LNCaP clone FGC (cell line): ENCODE measurements at places on chromosomes 12 and 14.

- DNase-seq, result no peak
Observed at GRCh38 chr12:30533558-30534265, 162.0 kb downstream of the IPO8 start.

DNA sequence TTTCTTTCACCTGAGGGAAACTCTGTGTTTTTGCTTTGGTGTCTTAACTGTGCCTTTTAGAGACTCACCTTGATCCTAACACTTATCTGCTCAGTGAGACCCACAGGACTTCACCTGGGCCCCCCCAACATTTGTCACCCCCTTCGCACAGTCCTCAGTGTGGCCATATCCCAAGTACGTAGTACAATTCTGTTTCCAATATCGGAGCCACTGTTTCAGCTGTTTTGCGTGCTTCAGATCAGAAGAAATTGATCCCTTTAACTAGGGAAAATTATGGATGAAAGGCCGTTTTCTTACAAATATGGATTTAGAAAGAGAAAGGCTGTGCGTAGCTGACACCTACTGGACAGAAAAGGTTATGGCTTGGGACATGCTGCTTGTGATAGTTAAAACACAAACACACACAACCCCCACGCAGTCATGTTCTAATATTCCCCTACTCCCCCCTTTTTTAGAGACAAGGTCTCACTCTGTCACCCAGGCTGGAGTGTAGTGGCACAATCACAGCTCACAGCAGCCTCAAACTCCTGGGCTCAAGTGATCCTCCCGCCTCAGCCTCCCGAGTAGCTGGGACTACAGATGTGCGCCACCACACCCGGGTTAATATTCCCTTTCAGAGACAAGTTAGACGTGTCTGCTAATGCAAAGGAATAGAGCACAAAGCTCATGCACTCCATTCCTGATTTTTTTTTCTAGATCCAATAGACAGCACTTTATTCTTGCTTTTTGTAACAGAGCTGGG, 3.6 kb upstream of the SLC7A8 start:
- peak; percentile 64 for DNase-seq

DNA sequence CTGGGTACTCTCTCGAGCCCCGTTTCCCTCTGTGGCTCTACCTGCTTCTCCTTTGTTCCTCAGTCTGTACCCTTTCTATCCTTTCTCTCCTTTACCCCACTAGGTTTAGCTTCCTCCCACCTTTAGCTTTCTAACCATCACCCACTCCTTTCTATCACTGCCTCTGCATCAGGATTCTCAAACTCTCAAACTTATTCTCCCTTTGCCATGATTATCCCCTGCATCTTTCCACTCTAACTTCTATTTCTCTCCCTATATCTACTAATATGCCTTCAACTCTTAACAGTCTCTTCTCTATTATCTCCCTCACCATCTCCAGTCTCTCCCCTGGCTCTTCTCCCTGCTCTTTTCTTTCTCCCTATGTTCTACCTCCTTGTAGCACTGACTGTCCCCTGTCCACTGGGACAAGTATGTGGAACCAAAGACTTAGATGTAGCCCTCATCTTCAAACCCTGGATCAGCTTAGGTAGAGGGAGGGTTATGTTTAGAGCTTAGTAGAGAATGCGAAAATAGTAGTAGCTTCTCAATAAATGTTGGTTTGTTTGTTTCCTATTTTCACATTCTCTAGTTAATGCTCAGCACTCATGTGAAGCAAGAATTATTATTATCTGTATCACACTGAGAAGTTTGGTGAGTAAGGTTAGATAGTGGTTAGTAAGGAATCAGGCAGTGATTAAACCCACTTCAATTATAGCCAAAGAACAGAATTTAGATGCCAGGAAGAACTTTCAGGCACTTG, 3.4 kb downstream of the GDF11 start:
- no peak for DNase-seq

DNA sequence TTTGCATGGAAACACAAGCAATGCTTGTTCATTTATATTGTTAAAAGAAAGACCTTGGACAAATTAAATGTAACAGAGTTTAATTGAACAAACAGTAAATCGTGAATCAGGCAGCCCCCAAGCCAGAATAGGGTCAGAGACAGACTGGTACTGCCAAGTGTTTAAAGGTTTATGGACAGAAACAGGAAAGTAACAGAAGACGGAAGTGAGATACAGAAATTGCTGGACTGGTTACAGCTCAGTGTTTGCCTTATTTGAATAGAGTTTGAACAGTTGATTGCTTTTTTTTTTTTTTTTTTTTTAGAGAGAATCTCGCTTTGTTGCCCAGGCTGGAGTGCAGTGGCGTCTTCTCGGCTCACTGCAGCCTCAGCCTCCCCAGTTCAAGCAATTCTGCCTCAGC, 50.3 kb downstream of the DAO start:
- DNase-seq, result peak; percentile 38

GRCh38 chr12:3293446-3294161, 197.4 kb upstream of the PRMT8 start:
- no peak for DNase-seq

GRCh38 chr12:89346741-89347324, 5.5 kb downstream of the DUSP6 start:
- no peak for DNase-seq

DNA sequence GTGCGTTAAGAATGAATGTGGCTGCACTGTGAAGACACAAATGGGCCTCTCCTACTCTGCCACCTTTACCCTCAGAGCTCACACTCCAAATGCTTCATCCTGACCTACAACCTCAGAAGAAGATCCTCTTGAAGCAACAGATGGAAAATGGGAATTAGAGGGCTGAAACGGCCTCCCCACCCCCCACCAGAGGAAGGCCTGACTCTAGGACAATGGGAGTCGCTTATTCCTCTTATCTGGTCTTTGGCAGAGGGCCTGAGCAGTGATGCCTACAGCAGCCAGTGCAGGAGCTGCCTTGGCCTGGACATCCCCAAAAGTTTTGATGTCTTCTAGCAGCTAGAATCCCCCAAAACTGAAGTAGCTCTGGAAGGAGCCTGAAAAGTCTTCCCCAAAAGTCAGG, 29.2 kb downstream of the BTBD7 start:
- no peak for DNase-seq

DNA sequence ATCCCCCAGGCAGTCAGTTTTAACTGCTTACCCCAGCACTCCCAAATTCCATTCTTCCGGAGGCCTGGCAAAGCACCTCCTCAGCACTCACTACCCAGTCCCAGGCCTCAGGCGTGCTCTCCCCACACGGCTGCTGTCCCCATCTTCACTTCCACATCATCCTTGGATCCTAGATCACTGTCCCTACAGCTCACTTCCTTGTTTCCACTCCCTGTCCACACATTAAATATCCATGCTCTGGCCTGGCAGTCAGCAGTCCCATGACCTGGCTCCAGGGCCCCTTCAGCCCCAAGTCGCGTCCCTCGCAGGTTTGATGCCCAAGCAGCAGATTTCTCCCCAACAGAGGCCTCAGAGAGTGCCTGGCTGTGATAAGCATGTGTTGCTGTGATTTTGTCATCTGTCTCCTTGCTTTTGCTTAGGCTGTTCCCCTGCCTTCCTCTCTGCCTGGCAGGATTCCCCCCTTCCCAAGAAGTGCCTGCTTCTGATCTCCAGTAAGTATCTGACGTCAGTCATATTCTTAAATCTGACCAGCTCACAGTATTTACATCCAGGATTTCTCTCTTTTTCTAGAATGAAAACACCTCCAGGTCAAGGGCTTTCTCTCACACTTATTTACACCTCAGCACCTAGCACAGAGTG, 241.7 kb downstream of the ZFP36L1 start:
- no peak for DNase-seq

- DNase-seq, result no peak
Observed at GRCh38 chr14:21978999-21979314, 305.3 kb upstream of the OR4E1 start.

DNA sequence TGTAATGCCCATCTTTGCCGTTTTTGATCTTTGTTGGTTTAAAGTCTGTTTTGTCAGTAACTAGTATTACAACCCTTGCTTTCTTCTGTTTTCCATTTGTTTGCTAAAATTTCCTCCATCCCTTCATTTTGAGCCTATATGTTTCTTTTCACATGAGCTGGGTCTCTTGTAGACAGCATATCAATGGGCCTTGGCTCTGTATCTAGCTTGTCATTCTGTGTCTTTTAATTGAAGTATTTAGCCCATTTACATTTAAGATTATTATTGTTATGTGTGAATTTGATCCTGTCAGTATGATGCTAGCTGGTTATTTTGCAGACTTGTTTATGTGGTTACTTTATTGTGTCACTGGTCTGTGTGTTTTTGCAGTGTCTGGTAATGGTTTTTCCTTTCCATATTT, 913.2 kb downstream of the TRHDE start:
- DNase-seq, result no peak

DNA sequence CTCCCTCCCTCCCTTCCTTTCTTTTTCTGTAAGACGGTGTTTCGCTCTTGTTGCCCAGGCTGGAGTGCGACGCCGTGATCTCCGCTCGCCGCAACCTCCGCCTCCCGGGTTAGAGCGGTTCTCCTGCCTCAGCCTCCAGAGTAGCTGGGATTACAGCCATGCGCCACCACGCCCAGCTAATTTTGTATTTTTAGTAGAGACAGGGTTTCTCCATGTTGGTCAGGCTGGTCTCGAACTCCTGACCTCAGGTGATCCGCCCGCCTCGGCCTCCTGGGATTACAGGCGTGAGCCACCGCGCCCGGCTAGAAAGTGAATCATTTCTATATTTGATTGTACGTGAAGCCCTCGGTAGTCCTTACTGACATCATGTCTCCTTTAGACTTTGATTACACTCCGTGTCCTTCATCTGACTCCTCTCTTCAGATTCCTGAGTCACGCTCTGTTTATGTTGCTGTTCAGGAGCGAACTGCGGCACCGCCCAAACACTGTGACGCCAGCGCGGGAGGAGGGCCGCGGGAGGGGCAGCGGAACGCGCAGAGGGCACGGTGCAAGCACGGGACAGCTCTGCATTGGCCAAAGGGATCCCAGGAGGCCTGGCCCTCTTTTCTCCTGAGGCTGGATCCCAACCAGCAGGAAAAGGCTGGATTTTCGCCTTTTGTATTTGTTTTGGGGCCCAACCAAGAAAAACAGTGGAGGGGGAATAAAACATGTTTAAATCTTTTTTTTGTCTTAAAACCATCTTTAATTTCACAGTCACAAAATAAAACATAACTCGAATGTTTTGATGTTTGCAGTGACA, 538 bp upstream of the GABARAPL1 start:
- peak; percentile 96 for DNase-seq

- DNase-seq, result no peak
Observed at GRCh38 chr12:97835541-97835940, 372.9 kb downstream of the RMST start.
